Activated CD8-positive, alpha-beta memory T cell treated with anti-CD3 and anti-CD28 coated beads for 1 hour (primary cell): ENCODE measurements at places on chromosomes 5 and 9.

- DNase-seq = no peak
These were observed 365.3 kb downstream of the BNC2 start for GRCh38 chr9:16505199-16505598.

GRCh38 chr5:134451225-134451935, 39.7 kb upstream of the CDKN2AIPNL start:
- DNase-seq = no peak

GRCh38 chr5:163502521-163502920, 2.9 kb upstream of the MAT2B start:
- DNase-seq = no peak

- no peak for DNase-seq
These were observed 3.6 kb downstream of the IQGAP2 start for GRCh38 chr5:76406673-76407072.

DNA sequence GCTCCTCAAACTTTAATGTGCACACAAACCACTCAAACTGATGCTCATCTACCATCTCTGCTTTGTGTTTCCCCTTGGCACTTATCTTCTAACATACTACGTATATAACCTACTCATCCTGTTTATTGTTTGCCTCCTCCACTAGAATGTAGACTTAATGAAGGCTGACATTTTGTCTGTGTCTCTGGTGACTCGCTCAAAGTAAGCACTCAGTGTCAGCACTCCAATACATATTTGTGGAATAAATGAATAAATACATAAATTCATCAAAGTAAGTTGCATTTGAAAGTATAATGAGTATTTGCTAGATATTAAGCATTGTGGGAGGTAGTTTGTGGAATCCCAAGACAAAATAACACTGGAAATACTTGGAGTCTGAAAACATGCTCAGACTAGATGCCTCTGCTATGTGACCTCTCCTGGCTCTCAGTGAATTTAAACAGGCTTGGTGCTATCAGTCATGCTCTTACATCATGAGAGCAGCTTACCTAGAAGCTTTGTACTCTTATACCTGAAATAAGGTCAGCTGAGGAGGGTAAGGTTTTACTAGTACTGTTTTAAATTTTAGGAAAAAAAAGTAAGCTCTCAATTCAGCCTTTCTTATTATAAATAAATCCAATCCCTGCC, 37.0 kb upstream of the RANBP6 start:
- no peak for DNase-seq

GRCh38 chr9:29793970-29794369, 2220.7 kb upstream of the C9orf72 start:
- no peak for DNase-seq

GRCh38 chr9:111873901-111874300, 22.7 kb upstream of the UGCG start:
- no peak for DNase-seq

GRCh38 chr5:147780924-147781573, 1.5 kb downstream of the JAKMIP2 start:
- DNase-seq = no peak

DNA sequence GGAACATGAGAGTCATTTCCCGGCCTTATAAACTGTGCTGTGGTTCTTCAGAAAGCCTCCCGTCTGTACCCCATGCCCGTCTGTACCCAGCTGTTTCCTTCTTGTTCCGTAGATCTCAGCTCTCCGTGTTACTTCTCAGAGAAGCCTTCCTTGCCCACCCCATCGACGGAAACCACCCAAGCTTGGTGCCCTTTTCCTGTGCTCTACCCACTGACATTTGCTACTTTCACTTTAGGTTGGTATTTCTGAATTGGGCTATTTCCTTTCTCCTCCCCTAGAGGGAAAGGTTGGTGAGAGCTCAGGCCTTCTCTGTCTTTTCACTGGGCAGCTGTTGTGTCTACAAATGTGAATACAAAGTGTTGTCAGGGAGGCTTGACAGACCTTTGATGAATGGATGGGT, 764.5 kb upstream of the ADAMTS16 start:
- DNase-seq = no peak

GRCh38 chr9:94906713-94907112, 180.2 kb downstream of the AOPEP start:
- no peak for DNase-seq

GRCh38 chr5:169913479-169913878, 66.8 kb downstream of the INSYN2B start:
- no peak for DNase-seq

GRCh38 chr5:175880213-175880612, 8.8 kb downstream of the CPLX2 start:
- no peak for DNase-seq

DNA sequence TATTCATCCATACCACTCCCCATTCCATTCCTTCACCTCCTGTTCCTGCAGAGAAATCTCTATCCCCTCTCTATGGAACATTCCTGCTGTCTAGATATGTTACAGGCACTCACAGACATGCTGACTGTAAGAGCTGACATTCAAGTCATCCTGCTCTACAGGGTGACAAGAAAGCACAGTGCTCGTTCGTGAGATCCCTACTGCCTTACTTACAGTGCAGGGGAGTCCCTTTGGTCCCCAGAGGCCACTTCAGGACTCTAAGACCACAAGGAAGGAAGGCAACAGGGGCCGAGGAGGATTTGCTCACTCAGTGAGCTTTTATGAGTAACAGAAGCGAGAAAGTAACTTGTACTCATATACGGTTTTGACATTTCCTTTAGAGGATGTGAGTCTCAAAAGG, 110.5 kb downstream of the GAS1 start:
- no peak for DNase-seq

DNA sequence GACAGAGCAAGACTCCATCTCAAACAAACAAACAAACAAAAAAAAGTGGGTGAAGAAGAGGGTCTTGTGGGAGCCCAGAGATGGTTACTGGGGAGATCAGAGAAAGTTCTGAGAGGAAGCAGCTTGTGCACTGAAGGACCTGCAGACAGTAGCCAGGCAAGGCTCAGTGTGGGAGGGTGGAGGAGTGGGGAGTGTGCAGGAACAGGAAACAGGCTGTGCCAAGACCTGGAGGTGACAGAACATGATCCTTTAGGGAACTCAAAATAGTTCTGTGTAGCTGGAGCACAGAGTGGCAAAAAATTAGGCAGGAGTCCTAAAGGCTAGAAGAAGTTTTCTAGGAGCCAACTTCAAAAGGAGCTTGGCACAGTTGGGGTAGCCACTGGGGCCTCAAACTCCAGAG, 19.2 kb upstream of the NANS start:
- DNase-seq = no peak
